Activated CD4-positive, alpha-beta T cell treated with anti-CD3 and anti-CD28 coated beads, Interleukin-2, amount 50 U/mL, for 4 hours (primary cell): ENCODE measurements at places on chromosomes 6 and 20.

DNA sequence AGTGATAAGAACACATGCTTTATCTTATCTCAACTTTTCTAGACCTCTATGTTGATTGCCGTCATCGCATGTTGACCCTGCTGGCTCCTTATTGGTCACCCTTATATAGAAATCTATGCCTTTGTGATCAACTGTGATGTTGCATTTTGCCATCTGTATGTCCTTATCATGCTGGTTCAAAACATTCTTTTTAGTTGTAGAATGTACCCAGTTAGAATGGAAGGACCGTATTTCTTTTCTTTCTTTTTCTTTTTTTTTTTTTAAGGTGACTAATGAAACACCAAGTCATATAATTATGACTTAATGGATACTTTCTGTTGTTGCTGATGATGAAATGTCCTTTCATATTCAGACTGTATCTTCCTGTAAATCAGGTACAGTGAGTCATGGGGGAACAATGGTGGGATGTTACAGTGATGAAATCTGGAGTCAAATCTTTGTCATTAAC, 145.9 kb upstream of the CITED2 start:
- DNase-seq, result no peak

DNA sequence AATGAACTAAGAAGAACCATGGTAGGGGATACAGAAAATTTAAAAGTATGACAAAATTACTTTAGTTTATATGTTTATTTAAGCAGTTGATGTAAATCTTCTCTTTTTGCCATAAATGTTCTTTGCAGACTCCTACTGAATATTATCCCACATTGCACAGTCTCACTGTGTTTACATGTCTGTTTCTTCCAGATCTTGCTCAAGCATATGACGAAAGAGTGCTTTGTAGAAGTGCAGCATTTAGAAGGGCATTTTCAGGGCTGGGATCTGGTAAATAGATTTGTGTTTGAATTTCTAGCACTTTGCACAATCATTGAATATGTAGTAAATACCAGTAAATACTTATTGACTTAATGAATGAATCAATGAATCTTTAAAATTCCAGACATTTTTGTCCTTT, 152.0 kb upstream of the EPHA7 start:
- DNase-seq, result no peak

DNA sequence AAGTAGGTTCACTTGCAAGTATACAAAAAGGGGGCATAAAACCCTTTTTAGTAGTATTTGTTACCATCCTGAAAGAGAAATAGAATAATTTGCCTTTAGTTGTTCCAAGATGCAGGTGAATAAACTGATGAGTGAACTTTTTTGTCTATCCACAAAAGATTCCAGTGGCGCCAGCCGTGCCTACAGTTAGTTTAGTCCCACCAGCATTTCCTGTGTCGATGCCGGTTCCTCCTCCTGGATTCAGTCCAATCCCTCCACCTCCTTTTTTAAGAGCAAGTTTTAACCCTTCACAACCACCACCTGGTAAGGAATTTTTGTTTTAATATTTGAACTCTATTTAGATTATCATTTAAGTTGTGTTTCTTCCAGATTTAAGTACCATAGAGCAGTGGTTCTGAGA, 90.9 kb downstream of the SCAF8 start:
- DNase-seq, result no peak

- no peak for DNase-seq
Observed at GRCh38 chr6:10144772-10145171, 270.1 kb downstream of the TFAP2A start.

DNA sequence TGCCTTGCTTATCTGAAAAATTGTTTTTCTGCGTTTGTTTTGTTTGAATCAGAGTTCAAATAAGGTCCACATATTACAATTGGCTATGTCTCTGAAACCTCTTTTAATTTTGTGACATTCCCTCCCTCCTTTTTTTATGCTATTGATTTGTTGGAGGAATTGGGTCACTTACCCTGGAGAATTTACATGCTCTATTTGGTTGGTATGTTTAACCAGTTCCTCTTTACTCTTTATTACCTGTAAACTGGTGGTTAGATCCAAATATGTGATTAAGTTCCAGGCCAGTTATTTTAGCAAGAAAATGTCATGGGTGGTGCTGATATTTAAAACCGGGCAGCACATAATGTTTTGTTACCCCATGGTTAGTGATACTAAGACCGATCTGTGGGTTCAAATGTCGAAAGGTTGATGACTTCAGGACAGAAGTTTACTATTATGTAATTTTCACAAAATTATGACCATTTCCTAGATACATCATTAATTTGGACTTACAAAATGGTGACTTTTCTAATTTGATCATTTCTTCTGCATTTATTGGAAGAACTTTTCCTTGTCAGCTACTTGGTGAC, 77.3 kb downstream of the KIZ start:
- no peak for DNase-seq

DNA sequence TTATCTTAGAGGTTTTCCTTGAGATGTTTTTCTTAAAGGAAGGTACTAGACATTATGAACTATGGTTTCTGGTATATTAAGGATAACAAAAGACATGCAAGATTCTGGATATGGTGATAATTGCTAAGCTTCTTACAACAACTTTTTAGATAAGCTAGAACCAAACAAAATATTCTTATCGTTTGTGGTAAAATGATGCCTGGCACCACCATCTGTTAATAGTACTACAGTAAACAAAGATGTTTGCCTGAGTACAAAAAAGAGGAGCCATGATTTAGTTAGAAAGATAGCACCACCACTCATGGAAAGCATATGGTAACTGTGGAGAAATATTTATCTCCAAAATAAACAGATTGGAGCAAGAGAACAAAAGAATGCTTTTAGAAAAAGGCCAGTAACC, 747.3 kb downstream of the COL12A1 start:
- no peak for DNase-seq

DNA sequence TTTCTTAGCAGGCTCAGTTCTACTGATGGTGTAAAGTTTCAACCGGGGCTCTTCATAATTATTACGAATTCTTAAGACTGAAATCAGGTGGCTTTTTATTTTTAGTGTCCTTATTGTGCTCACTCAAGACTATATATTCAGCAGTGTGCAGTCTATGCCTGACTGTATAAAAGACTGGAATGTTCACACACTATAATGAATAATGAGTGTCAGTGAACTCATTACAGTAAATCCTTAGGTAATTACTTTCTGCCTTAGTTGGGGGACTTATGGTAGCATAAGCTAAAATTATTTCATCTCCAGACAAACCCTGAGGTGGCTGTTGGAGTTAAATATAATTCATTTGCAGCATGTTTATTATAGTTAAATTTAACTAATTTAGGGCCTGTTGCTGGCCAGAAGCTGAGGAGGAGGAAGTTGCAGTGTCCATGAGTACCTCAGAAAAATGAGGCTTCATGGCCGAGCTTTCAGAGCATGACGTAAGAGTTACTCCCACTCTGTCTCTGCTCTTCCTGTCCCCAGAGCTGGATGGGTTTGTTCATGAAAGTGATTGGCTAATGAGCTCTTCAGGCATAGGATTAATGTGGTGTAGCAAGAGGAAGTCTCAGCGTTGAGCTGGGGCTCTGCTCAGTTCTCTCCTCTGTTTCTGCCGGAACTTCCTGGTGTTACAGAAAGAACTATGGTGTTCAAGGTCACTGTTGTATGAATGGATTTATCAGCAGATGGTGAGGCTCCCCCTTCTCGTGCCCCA, 335.7 kb downstream of the NRN1 start:
- DNase-seq, result no peak
